ENCODE measurements at places on chromosomes 5 and 9.

DNA sequence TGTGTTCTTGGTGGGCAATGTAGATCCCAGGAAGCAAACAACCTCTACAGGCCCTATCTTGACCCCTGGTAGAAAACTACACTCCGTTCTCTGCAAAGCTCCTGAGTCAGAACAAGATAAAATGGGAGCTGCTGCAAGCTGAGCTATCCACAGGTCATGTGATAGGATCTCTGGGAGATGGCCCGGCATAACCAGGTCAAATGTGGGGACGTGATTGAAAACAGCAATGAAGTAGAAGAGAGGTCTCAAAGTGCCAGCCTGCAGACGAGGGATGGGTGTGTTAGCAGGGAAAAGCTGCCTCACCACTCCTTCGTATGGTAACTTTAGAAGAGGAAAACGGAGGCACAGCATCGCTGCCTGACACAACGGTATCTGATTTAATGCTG, 25.0 kb downstream of the NRG2 start:
- no peak for DNase-seq

DNA sequence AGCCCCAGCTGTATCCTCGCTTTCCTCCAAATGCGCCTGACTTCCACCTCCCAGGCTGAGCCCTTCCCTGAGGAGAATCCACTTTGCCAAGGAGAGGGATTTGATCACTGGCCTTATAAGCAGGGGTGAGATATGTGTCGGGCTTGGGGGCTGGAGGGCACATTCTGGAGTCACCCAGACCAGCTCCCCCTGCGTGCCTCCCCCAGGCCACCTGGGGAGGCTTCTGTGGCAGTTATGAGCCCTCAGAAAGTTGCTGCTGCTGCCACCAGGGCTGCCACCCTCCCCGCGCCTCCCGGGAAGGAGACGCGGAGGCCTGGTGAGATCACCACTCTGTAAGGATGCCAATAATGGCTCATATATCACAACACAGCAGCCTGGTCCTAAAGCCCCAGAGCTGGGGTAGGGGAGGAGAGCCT, 211.5 kb downstream of the PAPPA start:
- DNase-seq: peak; percentile 86

DNA sequence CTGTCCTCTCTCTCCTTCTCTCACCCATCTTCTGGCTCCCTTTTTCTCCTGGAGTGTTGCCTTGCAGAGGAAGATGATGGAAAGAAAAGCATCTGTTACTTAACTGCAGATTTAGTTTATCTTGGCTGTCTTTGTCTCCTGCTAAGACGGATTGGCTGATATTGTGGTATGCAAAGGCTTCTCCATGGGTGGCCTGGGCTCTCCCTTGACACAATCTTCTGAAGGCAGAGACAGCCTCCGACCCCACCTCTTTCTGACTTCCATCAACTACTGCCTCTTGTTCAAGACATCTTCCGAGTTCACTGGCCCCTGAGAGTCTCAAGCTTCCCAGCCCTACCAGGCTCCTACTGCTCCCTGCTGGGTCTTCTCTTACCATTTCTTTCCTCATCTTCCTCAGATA, 403.7 kb downstream of the LRRC70 start:
- DNase-seq: no peak

- peak; percentile 56 for DNase-seq
Measured at GRCh38 chr9:131999692-132000551, 79.7 kb downstream of the MED27 start.

GRCh38 chr5:172852490-172853354, 18.7 kb downstream of the ERGIC1 start:
- DNase-seq: no peak

GRCh38 chr5:153623751-153624450, 133.4 kb downstream of the GRIA1 start:
- DNase-seq: no peak

- DNase-seq: no peak
Measured at GRCh38 chr9:33227741-33228140, 12.2 kb upstream of the SPINK4 start.

DNA sequence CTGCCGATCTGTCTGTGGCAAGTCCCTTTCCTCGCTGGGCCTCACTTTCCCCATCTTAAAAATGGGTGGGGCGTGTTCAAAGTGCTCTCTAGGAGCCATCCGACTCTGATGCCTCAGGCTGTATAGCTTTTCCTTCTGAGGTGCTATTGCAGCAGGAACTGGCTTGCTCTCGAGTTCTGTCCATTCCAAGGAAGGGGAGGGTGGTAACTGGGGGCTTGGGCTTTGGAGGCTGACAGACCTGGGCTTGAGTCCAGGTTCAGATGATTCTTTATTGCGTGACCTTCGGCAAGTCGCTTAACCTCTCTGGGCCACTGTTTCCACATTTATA, 139.5 kb downstream of the RGS3 start:
- DNase-seq: no peak

DNA sequence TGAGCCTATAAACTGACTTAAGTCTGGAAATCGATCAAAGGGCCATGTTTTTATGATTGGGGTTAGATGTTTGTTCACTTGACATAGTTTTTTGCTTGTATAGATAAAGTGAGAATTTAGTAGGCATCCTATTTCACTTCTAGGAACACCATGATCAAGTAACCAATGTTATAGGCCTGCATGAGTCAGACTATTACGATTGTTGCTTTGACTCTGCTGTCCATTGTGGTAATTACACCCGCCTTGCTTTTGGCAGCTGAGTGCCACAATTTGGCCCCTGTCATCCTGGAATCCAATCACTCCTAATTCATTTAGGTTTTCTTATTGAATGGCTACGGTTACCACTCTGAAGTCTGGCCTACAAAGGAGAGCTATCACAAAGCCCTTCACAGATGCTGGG, 67.8 kb upstream of the IL33 start:
- DNase-seq: no peak

- no peak for DNase-seq
Measured at GRCh38 chr9:92764381-92764987, at the start of gene BICD2. Gene BICD2 (minus strand): TSS chr9:92764833. CDS start chr9:92764744, 89 bp downstream.

DNA sequence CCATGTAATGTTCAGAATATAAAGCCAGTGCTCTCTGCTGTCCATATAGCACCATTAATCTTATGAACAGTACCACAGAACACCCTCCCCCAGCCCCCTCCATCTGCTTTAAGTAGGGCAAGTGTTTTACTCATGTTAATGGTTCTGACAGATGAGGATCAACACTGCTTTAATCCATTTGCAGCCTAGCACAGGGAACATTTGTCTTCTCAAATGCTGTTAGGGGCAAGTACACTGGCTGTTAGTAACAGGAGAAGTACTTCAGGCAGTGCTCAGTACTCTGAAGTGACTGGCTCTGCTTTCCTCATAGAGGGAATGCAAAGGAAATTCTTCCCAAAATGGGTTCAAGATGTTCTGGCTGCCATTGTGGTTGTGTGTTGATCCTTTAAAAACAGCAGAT, 202.6 kb downstream of the DCP2 start:
- no peak for DNase-seq

DNA sequence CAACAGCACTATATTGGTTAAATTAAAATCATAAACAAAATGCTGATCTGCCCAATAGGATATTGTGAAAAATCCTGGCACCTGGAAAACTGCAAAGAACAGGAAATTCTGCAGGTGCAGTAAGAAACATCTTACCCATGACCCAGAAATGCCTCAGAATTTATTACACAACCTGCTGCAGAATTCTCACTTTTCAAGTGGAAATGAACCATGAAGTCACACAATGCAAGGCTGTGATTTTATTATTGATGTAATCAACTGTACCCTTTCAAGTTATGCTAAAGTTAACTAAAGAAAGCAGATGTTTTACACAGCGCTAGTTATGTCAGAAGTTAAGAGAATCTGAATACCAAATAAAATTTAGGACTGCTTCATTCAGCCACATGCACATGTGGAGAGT, 6.0 kb downstream of the STRBP start:
- no peak for DNase-seq

DNA sequence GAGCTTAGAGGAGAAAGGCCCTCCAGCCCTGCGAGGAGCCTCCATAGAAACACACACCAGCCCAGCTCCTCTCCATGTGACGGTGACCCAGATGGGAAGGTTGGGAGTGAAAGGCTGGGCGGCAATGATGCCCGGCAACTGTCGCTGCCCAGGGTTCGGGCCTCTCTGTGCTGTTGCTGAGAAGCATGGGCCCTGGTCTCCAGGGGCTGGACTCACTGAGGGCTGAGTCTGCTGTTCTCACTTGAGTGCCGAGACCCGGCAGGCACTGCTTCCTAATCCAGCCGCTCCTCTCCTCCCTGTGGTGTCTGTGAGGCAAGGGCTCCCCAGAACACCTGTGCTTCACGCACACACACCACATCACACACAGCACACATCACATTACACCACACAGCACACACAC, 493.6 kb downstream of the GADD45G start:
- no peak for DNase-seq

DNA sequence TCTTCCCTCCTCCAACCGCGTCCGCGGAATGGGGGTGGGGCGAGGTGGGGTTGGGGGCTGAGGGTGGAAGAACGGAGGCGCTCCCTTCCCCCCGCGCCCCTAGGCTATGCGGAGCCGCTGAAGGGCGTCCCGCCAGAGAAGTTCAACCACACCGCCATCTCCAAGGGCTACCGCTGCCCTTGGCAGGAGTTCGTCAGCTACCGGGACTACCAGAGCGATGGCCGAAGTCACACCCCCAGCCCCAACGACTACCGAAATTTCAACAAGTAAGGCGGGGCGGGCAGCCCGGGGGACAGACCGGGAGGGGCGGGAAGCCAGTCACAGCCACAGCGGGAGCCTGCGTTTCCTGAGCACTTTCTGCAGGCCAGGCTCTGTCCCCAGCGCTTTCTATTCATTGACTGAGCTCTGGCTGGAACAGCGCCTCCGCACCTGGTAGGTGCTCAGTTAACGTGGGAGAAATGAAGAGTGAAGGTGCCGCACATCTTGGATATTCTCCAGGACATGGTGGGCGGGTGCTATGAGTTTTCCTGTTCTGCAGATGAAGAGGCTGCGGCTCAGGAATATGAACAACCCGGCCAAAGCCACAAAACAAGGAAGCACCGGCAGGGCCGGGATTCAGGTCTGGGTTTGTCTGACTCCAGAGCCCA, 11.3 kb downstream of the MYOZ3 start:
- no peak for DNase-seq

DNA sequence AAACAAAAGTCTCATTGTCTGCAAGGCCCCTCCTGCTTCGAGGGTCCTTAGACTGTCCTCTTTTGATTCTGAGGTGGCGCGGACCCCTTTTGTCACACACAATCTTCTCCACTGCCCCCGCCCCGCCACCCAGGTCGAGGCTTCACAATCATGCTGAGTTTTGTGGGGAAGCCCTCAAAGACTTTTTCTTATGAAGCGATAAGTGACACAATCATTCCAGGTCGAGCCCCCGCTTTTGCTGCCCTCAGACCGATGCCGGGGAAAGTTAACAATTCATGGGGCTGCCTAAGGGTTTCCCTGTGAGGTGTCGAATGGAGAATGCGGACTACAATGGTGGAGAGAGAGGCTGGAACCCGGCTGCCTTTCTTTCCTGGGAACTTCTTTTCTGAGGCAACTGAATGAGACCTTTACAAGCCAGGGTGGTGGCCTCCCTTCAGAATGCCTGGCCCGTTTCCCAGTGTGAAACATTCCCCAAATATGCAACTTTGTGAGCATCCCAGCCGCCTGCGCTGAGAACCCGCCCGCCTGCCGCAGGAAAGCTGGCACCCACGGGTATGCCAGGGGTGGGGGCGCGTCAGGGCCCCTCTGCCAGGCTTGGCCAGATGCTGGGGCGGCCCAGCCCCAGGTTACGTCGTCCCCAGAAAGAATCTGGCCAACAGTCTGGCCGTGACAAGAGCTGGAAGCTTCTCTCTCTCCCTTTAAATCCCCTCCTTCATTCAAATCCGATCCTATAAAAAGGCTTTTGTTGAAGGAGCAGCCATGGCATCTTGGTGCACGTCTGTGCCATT, 71.9 kb downstream of the MAP1B start:
- peak; percentile 88 for DNase-seq

- DNase-seq: no peak
Measured at GRCh38 chr5:62457071-62457470, 44.5 kb downstream of the IPO11 start.

DNA sequence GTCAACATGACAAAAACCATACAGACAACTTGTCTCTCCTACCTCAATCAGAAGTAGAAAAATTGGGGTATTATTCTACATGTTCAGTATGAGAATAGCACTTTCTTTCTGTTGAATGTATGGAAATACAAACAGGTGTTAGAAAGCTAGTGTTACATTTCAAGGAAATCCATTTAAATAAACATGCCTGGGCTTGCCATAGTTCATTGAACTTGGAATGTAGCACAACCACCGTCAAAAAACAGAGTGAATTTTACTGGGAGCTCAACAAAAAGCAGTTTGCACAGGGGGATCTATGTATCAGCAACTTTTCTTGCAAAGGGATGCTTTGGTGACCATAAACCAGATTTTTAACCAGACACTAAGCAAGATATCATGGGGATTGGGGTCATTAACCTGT, 307.9 kb upstream of the SMARCA2 start:
- no peak for DNase-seq

DNA sequence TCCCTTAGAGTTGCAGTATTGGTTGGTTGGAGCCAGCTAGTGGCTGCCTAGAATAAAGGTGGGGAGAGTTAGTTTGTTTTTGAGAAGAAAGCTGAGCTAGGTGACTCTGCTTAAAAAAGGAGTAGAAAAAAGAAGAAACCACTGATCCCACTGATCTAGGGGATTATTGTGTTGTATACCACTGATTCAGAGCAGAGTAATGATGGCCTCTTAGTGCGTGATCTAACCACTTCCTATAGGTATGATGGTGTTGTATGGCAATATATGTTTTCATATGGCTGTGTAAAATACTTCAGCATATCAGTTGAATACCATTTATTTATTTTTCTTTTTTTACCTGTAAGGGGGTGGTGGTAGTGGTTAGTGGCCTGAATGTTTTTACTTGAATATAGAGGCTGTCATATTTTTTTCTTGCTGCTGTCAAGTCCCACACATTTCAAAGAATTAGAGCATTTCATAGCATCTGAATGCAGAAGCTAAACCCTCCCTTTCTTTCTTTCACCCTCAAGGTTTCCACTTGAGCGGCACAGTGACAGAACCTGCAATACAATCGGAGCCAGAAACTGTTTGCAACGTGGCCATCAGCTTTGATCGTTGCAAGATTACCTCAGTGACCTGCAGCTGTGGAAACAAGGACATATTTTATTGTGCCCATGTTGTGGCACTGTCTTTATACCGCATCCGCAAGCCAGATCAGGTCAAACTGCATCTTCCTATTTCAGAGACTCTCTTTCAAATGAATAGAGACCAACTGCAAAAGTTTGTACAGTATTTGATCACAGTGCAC, 140.3 kb downstream of the ZSWIM6 start:
- no peak for DNase-seq

DNA sequence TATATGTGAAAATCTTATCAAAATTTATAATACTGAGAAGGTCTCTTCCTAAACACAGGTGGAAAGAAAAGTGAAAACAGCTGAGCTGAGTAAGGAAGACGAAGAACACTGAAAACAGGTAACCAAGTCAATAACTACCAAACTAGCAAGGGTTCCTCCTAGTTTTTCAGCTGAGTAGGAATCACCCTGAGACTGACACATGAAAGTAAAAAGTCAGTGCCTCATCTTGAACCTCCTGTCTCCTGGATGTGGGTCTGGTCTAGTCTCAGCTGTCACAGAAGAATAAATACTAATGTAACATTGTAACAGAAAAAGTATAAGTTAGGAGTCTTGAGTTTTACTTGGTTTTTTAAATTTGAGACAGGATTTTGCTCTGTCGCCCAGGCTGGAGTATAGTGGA, 121.0 kb downstream of the MEF2C start:
- no peak for DNase-seq

GRCh38 chr9:104743376-104743985, 4.0 kb upstream of the NIPSNAP3A start:
- DNase-seq: peak; percentile 48
